ENCODE measurements at places on chromosomes 2 and 18. TPM values are rescaled to one million over a fixed set of nuclear protein-coding genes. Genes with fewer than 3 reads are reported as not detected.

SAG gene
- 0.05 TPM for polyA plus RNA-seq

ANKRD62 gene
- polyA plus RNA-seq = 0.11 TPM

GRCh38 chr2:735670-736218 lies 58.5 kb upstream of the TMEM18 start:
- no peak for DNase-seq

DNA sequence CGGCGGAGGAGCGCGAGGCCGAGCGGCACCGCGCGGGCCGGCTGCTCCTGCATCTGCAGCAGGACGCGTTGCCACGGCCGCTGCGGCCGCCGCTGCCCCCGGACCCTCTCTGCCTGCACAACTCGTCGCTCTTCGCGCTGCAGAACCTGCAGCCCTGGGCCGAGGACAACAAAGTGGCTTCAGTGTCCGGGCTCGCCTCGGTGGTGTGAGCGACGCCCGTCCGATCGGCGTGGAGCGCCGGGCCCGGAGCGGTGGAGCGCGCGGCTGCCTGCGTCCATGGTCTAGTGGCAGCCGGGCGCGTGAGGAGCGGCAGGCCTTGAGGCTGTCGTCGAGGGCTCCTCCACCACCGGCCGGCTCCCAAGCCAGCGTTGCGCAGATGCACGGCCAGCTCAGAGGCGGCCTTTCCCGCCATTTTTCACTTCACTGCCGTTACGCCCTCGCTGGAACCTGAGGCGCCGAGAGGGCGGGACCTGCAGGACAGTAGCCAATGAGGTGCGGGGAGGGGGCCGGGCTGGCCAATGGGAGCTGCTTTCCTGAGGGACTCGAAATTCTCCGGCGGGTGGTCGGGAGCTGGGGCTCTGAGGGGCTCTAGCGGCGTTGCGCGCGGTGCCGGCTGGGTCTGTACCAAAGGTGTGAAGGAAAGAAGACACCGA lies 1.9 kb downstream of the TLX2 start:
- no peak for DNase-seq

GCG gene
- not detected for polyA plus RNA-seq

- no peak for DNase-seq
Measured at GRCh38 chr2:44912660-44913059, 28.8 kb upstream of the SIX3 start.

PFN4 gene
- 2.6 TPM for polyA plus RNA-seq

GRCh38 chr2:201396595-201396994 lies 39.5 kb upstream of the FLACC1 start:
- no peak for DNase-seq

GRCh38 chr2:173264603-173265366 lies 89.9 kb upstream of the CDCA7 start:
- DNase-seq = no peak

GRCh38 chr18:72233106-72233505 lies 311.0 kb downstream of the CBLN2 start:
- DNase-seq = no peak

FBXO48 gene
- 2.1 TPM for polyA plus RNA-seq

- DNase-seq = peak; percentile 6
Measured at GRCh38 chr18:5107988-5108387, 89.1 kb downstream of the AKAIN1 start.

DNA sequence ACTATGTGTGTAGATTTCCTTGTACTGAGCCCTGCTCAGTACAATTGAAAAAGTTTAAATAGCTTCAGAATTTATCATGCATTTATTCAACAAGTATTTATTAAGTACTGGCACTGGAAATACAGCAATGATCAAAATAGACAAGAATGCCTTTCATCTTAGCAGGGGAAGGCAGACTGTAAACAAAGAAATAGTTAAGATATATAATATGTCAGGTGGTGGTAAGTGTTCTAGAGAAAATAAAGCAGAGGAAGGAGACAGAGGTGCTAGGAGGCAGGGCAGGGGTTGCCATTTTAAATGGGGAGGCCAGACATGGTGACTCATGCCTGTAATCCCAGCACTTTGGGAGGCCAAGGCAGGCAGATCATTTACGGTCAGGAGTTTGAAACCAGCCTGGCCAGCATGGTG lies 13.6 kb upstream of the LIPG start:
- DNase-seq = no peak

PPP1CB gene
- 184 TPM for polyA plus RNA-seq

NAT8 gene
- 22.6 TPM for polyA plus RNA-seq

HOXD13 gene
- 0.14 TPM for polyA plus RNA-seq

DNA sequence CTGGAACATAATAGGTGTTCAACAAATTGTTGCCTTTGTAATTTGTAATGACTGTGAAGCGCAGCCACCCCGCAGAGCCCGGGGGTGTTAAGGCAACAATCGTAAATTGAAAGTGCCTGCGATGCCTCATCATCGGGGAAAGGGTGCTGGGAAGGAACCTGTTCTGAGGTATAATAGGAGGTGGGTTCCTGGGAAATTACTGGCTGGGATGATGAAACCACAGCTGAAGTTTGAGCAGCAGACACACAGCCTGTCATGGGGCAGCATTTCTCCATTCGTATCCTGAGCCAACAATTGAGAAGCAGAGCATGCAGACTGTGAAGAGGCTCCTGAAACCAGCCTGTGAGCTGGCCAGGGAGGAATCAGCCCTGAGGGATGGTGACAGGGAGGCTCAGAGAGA lies 404.0 kb upstream of the MYT1L start:
- no peak for DNase-seq

TCF7L1 gene
- polyA plus RNA-seq = 60.9 TPM

DNA sequence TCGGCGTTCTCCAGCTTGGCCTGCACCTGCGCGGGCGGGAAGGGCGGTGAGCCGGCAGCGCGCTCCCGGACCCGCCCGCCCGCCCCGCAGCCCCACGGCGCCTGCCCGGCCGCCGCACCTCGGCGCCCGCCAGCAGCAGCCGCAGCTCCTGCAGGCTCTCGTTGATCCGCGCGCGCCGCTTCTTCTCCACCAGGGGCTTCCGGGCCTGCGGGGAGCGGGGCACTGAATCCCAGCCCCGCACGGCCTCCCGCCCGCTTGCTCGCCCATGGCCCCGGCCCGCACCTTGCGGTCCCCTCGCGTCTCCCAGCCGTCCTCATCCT lies 335 bp downstream of the HES6 start:
- no peak for DNase-seq

UPP2 gene
- polyA plus RNA-seq = 9.6 TPM

DNA sequence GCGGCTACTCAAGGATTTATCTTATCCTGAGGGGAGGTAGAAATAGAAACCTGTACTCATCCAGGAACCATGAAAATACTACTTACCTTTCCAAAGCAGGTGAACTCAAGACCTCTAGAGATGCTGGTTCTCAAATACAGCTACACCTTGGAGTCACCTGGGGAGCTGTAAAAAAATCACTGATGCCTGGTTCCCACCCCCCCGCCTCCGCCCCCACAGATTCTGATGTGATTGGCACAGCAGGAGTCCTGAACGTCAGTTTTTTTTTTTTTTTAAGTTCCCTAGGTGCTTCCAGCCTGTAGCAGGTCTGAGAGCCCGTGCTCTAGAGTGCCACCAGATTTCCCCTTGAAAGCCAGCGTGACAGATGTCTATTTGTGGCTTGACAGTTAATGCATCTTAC lies 113.6 kb downstream of the MRO start:
- DNase-seq = no peak
